ENCODE measurements at places on chromosomes 7 and 10.

GRCh38 chr10:43265799-43266721, 805 bp downstream of the RASGEF1A start:
- peak; percentile 62 for DNase-seq
- H3K27ac ChIP-seq, result peak overlapping the region; percentile 15
- H3K4me3 ChIP-seq, result peak overlapping the region; percentile 54
- no peaks in the 10 kb centered on the region for H3K36me3 ChIP-seq
- H3K4me1 ChIP-seq, result peaks cover 10% of the 10 kb centered on the region

DNA sequence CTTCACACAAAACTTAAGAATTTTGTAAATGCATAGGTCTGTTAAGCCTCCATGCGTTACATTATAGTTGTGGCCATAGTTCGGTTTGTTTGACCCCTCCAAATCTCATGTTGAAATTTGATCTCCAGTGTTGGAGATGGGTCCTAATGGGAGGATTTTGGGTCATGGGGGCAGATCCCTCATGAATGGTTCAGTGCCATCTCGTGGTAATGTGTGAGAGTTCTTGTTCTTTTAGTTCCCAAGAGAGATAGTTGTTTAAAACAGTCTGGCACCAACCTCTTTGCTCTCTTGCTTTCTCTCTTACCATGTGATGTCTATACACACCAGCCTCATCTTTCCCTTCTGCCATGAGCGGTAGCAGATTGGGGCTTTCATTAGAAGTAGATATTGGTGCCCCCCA, 264.3 kb downstream of the TCF7L2 start:
- H3K4me1 ChIP-seq, result no peaks in the 10 kb centered on the region
- no peak overlapping the region for H3K4me3 ChIP-seq
- no peak overlapping the region for H3K27ac ChIP-seq
- no peaks in the 10 kb centered on the region for H3K36me3 ChIP-seq
- no peak for DNase-seq
- H3K27me3 ChIP-seq, result no peaks in the 10 kb centered on the region

GRCh38 chr7:157686285-157686894, 349.6 kb downstream of the DNAJB6 start:
- H3K27ac ChIP-seq, result no peak overlapping the region
- no peak overlapping the region for H3K4me3 ChIP-seq
- peaks cover 59% of the 10 kb centered on the region for H3K27me3 ChIP-seq
- DNase-seq, result no peak

GRCh38 chr7:101494602-101495329, 132.1 kb downstream of the COL26A1 start:
- no peak overlapping the region for H3K4me3 ChIP-seq
- no peaks in the 10 kb centered on the region for H3K4me1 ChIP-seq
- H3K36me3 ChIP-seq, result no peaks in the 10 kb centered on the region
- no peak overlapping the region for H3K27ac ChIP-seq

DNA sequence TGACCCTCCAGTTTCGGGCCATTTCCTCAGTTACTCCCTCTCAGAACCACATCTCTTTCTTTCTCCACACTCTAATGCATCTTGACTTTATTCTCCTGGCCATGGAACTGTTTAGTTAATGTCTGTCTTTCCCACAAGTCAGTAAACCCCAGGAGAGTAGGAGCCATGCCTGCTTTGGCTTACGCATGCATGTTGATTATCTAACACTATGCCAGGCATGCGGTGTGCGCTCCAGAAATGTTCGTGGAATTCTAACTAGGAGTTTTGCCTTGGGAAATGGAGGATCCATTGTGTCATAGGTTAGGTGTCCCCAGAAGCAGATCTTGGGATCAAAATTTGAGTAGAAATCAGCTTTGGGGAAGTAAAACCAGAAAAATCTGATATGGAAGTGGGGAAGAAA, 308.9 kb downstream of the GRID1 start:
- no peaks in the 10 kb centered on the region for H3K27me3 ChIP-seq
- no peak overlapping the region for H3K4me3 ChIP-seq
- no peak for DNase-seq

- peaks cover 12% of the 10 kb centered on the region for H3K4me1 ChIP-seq
- H3K27ac ChIP-seq, result no peak overlapping the region
- H3K4me3 ChIP-seq, result no peak overlapping the region
- H3K36me3 ChIP-seq, result no peaks in the 10 kb centered on the region
These were observed 157.4 kb downstream of the FRMD4A start for GRCh38 chr10:14173391-14173705.

- DNase-seq, result no peak
- no peak overlapping the region for H3K27ac ChIP-seq
- H3K36me3 ChIP-seq, result no peaks in the 10 kb centered on the region
- no peak overlapping the region for H3K4me3 ChIP-seq
These were observed 38.9 kb downstream of the BRAF start for GRCh38 chr7:140885735-140886334.

DNA sequence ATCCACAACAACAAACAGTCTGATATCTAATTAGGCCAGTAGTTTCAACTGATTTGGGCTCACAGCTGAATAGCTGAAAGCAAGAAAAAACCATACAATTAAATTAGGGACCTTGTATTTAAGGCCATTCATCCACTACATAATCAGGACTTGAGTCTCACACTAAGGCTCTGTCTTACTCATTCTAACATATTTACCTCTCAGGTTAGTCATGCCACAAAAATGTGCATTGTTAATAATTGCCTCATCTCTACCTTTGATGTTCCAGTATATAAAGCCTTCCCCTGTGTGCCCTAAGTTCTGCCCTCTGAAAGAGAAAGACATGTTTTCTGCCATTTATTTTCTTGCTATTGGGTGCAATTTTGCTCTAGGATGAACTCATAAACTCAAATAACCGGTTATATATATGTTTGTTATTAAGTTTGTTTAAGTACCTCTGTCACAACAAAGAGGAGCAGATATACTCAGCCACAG, 5.3 kb upstream of the C1GALT1 start:
- no peak for DNase-seq
- H3K27me3 ChIP-seq, result no peaks in the 10 kb centered on the region
- H3K36me3 ChIP-seq, result no peaks in the 10 kb centered on the region
- H3K4me3 ChIP-seq, result no peak overlapping the region
- peaks cover 12% of the 10 kb centered on the region for H3K4me1 ChIP-seq
- no peak overlapping the region for H3K27ac ChIP-seq

DNA sequence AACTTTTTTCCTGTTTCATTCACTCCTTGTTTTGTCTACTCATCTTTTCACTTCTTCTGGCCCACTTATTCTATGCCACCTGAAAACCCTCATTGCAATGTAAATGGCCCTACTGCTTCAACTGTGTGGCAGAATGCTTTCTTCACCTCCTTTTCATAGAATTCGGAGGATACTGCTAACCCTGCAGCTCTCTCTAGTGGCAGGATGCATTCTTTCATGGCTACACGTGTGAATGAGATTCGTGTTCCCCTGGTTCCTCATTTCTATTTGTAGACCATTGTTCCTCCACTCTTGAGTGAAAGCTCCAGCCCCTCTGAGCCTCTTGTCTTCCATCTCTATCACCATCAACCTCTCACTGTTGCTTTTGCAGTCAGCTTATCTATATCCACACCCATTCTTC, 20.9 kb upstream of the CYP26C1 start:
- H3K27ac ChIP-seq, result no peak overlapping the region
- H3K4me3 ChIP-seq, result no peak overlapping the region
- no peaks in the 10 kb centered on the region for H3K27me3 ChIP-seq

GRCh38 chr7:44284881-44285541, 40.4 kb downstream of the CAMK2B start:
- no peaks in the 10 kb centered on the region for H3K4me1 ChIP-seq
- no peak overlapping the region for H3K4me3 ChIP-seq
- no peak overlapping the region for H3K27ac ChIP-seq
- no peaks in the 10 kb centered on the region for H3K36me3 ChIP-seq

DNA sequence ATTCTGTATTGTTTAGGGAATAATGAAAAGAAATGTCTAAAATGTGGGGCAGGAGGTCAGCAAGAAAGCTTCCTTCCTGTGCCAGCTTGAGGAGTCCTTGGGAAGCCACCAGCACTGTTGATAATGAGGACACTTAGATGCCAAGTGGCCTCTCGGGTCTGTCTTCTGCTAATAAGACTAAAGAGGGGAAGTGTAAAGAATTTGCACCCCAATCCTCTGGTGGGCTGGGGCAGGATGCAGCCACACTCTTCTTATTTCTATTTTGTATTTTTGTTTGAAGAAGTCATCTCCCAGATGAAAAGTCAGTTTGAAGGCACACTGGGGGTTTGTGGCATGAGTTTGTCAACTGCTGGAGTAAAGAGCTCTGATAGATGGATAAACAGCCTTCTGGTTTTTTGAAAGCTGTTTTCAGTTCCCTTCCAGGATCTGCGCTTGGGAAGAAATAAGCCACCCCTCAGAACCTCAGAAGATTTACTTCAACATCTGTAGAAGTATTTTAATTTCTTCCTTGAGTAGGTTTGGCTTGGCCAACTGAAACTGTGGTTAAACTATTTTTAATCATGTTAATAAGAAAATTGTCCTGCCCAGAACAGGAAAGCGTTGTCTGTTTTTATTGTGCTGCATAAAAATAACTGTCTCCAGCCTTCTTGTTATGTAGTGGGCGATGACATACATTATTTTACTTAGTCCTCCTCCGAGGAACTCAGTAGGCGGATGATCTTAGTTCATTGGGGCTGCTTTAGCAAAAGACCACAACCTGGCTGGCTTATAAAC, 128.8 kb upstream of the GPR26 start:
- H3K4me1 ChIP-seq, result no peaks in the 10 kb centered on the region
- H3K36me3 ChIP-seq, result no peaks in the 10 kb centered on the region
- H3K27ac ChIP-seq, result no peak overlapping the region
- no peak overlapping the region for H3K4me3 ChIP-seq

GRCh38 chr7:24755541-24756407, 1.5 kb downstream of the GSDME start:
- no peak overlapping the region for H3K27ac ChIP-seq
- peaks cover 20% of the 10 kb centered on the region for H3K4me1 ChIP-seq
- H3K27me3 ChIP-seq, result peaks cover 13% of the 10 kb centered on the region
- H3K4me3 ChIP-seq, result no peak overlapping the region
- no peak for DNase-seq

DNA sequence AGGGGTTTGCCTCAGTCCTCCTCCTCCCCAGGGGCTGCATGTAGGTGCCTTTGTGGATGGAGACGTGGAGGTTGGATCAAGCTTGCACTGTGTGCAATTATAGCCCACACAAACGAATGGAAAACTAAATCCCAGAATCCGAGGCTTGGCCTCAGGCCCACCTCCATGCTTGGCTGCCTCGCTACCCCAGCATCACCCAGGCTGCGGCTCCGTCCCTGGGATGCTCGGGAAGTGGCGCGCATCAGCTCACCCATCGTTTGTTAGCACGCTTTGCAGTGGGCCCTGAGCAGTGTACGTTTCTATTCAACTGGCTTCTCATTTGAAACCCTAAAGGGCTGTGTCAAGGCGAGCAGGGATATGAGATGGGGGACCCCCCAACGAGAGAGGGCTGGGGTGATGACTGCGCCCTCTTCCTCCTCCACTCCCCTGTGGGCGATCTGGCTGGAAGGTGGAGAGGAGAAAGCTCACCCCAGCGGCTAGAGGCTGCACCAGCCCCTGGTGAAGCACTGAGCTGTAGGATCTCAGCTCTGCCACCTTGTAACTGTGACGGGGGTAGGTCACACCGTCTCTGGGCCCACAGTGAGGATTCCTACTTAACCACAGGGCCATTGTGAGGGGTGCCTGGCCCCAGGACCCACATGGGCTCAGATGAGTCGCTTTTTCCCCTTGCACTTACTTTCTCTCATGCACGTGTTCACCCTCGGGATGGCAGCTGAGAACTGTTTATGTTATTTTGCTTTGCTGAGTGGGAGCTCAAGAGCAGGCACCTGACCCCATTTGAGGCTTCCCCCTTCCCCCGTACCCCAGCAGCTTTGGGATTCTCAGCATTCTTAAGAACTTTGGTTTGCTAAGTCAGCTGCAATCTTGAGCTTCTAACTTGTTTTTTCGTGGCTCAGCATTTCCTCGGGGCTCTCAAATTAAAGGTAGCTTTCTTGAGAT, 12.7 kb upstream of the BTBD16 start:
- no peak for DNase-seq
- no peaks in the 10 kb centered on the region for H3K27me3 ChIP-seq
- no peak overlapping the region for H3K4me3 ChIP-seq

DNA sequence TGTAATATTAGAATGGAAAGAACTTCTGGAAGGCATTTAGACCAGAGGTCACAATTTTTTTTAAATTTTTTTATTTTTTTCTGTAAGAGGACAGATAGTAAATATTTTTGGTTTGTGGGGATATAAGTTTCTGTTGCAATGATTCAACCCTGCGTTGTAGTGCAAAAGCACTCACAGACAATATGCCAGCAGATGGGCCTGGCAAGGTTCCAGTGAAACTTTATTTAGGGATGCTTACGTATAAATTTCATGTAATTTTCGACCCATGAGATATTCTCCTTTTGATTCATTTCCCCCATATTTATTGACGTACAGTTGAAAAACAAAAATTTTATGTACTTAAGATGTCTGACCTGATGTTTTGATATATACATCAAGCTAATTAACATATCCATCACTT, 72.8 kb upstream of the NMT2 start:
- H3K27me3 ChIP-seq, result no peaks in the 10 kb centered on the region
- no peak overlapping the region for H3K27ac ChIP-seq
- H3K36me3 ChIP-seq, result no peaks in the 10 kb centered on the region
